ENCODE measurements at places on chromosomes 6 and 20.

DNA sequence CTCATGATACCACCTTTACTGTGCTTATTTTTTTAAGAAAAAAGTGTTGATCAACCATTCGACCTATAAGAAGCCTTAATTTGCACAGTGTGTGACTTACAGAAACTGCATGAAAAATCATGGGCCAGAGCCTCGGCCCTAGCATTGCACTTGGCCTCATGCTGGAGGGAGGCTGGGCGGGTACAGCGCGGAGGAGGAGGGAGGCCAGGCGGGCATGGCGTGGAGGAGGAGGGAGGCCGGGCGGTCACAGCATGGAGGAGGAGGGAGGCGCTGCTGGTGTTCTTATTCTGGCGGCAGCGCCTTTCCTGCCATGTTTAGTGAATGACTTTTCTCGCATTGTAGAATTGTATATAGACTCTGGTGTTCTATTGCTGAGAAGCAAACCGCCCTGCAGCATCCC is 15.6 kb upstream of the SLC22A1 start:
- DNase-seq = no peak

- DNase-seq = no peak
Observed at GRCh38 chr20:60038400-60039008, 80.3 kb downstream of the CDH26 start.

DNA sequence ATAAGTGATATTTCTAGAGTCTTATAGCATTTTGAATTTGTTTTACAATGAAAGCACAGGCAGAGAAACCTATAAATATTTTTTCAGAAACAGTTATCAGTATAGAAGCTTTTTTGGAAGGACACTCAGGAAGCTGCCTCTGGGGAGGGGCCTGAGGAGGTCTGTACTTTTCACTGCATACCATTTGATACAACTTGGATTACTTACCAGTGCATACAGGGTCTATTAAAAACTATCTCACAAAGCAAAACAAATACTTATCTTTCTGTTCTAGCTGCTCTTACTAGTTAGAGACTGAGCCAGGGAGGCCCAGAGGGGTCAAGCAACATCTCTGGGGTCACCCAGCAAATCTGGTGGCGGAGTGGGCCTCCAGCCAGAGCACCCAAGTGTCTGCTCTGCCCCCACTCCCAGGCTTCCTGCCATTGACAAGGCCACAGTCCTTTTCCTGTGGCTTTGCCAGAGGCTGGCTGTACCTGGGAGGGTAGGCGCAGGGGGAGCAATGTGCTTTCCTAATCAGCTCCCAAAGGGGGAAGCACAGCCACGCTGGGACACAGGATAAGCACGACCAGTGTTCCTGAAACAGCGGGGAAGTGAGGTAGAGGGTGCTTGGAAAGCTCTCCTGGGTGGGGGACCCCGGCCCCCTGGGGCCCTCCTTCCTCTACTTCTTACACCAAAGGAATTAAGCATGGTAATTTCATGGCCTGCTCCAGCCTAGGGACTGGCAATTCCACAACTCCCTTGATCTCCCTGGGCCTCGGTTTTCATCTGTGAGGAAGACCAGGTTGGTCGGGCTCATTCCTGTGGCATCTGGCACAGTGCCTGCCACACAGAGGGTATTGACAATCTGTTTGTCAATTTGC is 7.8 kb downstream of the TCF15 start:
- DNase-seq = no peak

DNA sequence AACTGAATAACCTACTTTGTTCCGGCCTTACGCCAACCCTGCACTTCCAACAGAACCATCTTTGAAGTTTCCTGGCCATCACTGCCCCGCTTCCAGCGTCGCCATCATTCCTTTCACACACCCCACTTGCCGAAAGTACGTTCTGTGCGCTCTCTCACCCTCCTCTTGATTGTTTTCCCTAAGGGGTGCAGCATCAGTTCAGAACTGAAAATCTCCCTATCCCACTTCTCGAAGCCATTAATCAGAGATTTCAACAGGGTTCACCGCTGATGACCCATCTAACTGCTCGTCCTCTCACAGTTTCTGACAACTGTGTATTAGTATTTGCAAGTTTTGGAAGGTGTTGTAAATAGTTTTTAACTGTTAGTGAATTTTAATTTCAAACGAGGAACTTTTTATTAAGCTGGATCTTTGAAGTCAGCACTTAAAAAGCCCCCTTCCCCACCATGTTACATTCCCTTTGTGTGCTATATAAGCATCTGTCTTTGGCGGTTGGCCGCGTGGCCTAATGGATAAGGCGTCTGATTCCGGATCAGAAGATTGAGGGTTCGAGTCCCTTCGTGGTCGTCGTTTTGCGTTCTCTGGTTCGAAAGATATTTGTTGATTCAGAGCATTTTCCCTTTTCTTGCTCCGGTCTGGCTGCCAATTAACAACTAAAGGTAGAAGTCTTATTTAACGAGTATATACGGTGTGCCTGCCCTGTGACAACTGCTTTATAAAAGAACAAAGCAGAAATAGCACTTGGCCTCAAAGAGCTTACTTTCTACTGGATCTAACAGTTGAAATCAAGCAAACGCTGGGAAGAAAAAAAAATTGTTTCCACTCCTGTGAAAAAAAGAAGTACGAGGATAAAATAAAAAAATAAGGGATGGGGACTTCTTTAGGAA is 42.6 kb downstream of the TRIM27 start:
- DNase-seq = peak; percentile 67

GRCh38 chr20:62845416-62846160 is 16.0 kb downstream of the TCFL5 start:
- no peak for DNase-seq

- no peak for DNase-seq
Observed at GRCh38 chr6:17971128-17972073, 16.0 kb downstream of the KIF13A start.

- DNase-seq = no peak
Observed at GRCh38 chr6:29730575-29731126, 7.4 kb downstream of the HLA-F start.

DNA sequence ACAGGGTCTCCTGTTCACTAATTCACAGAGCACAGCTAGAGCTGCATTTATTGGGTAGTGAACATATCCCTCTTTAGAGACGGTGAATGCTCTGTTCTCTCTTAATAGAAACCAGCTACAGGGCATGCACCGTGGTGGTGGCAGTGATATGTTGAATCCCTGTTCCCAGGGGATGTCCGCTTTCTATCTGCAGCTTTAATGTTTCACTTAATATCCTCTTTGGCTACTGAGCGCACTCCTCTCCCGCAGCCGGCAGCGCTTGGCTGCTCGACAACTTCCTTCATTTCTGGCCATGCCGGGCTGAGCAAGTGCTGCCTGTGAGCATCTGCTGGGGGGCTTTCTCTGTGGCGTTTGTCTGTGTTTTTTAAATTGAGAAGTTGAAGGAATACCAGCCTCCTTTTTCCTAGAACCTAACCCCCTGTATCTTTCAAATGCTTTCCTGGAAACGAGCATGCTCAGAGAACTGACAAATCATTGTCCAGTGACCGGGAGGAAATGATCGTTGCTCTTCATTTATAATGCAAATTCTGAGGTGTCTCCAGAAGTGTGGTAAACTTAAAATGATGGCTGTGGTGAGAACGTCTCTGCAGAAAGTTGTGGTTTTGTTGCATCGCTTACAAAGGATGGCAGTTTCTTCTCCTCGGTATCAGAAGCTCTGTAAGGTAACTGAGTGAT is 297.9 kb downstream of the UTRN start:
- peak; percentile 39 for DNase-seq

GRCh38 chr20:8860011-8860495 is 208.8 kb upstream of the PLCB4 start:
- no peak for DNase-seq

- DNase-seq = no peak
Observed at GRCh38 chr20:6756693-6757595, 10.5 kb upstream of the BMP2 start.

- DNase-seq = no peak
Observed at GRCh38 chr6:72524011-72524645, 97.7 kb upstream of the KCNQ5 start.

DNA sequence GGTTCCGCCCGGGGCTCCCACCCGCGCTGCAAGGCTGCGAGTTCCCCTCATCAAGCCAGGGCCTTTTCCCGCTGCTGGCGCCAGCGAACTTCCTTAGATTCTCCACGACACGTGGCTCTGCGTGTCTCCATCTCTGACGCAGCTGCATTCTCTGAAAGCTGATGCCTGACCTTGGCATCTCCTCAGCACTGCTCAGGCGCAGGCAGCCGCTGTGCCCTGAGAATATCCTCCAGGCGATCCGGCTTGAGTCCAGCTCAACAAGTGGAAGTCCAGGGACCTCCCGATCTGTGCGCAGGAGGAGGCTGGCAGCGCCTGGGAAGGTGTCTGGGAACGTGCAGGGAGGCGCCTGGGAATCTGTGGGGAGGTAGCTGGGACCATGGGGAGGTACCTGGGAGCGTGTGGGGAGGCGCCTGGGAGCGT is 171.2 kb upstream of the THBS2 start:
- DNase-seq = no peak

DNA sequence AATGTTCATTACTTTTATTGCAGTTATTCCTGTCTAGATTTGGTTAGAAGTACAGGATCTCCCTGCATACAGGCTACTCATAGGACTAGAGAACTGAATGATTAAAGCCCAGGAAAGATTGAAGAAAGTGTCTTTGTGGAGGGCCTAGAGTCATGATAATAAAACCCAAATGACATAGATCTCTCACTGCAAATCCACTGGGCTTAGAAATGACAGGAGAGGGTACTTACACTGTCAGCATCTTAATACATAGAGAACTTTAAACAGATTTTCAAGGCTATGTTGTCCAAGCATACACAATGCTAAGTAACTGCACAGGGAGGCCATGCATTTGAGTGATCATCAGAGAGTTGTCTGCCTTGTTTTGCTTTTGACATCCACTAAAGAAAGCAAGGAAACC is 383.8 kb upstream of the MAP3K7 start:
- no peak for DNase-seq

GRCh38 chr6:83860782-83861495 is 1.4 kb downstream of the CYB5R4 start:
- DNase-seq = no peak

GRCh38 chr6:148501178-148501590 is 158.5 kb downstream of the SASH1 start:
- no peak for DNase-seq

DNA sequence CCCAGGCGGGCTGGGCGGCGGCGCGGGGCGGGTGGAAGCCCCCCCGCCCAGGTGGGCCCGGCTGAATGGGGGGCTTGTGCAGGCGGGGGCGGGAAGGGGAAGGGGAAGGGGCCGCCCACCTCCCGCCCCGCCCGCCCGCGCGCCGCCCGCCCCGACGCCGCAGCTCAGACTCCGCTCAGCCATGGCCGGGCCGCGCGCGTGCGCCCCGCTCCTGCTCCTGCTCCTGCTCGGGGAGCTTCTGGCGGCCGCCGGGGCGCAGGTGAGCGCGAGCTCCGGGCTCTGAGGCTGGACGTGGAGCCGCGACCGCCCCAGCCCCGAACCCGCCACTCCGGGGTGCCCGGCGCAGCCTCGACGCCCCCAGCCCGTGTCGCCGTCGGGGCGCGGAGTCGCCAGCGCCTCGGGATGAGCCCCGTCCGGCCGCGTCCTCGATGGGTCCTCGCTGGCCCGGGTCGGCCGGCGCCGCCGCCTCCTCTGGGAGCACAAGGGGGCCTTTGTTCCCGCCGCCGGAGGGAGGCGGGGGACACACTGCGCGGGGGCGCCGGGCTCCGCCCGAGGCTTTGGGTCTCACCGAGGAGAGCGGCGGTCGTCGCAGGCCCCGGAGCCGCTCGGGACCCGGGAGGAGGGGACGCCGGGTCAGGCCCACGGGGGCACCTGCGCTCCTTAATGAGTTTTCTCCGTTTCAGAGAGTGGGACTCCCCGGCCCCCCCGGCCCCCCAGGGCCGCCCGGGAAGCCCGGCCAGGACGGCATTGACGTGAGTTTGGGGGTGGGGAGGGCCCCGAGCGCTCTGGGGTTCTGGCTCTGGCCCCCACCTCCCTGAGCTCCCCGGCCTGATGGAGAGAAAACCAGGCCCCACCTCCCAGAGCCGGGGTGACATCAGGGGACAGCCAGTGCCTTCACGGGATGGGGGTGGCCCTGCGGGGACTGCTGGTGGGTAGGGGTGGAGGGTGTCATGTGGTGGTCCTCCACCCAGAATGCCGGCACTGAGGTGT is at the start of gene COL9A3:
Gene COL9A3, plus strand, starts transcription at position 167 of the 990 bp plus-strand sequence. Its CDS starts 15 bp downstream, at position 182.
- no peak for DNase-seq

DNA sequence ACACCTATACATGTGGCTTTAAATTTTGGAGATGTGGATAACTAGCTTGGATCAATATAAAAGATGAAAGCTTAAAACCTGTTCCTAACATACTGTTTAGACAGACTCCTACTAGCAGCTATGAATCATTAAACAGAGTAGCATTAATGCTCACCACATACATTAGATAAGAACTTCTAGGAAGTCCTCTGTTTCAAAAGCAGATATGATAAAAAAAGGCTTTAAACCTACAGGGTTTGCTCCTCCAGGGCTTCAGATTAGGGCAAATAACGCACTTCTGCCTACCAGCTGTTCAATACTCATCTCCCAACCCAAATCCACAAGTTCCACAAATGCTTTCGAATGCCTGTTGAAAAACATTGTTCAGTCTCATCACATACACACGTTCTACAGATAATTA is 1.5 kb downstream of the REPS1 start:
- DNase-seq = no peak

- DNase-seq = no peak
Observed at GRCh38 chr20:17794400-17794799, 94.6 kb downstream of the BANF2 start.

GRCh38 chr6:21610341-21610740 is 16.8 kb downstream of the SOX4 start:
- DNase-seq = no peak

DNA sequence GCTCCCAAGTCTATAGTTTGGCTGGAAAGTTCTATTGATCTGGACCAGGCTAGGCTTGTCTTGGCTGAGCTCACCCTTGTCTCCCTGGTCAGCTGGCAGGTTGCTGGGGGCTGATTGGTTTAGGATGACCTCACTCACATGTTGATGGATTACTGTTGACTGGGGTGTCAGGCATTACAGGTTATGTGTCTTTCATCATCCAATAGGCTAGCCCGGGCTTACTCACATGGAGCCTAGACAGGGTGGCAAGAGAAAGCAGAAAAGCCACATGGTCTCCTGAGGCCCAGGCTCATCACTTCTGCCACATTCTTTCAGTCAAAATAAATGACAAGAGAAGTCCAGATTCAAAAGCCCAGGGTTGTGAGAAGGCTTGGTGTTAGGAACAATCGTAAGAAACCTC is 103.5 kb downstream of the BFSP1 start:
- no peak for DNase-seq

DNA sequence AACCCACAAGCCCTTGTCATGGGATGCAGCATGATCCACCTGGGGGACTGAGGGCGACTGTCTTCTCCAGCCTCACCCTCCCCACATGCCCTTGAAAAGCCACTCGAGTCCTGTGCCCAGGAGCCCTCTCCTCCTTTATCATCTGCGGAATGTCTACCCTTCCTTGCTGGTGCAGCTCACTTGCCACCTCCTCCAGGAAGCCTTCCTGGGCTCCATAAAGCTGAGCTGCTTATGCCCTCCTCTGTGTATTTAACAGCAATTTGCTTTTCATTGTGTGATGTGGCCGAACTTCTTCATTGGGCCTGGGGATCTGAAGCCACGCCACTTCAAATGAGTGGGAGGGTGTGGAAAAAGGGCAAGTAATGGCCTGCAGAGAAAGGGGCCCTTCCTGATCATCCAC is 17.8 kb upstream of the RBPJL start:
- DNase-seq = no peak

GRCh38 chr6:28347119-28347518 is 2.6 kb upstream of the ZKSCAN3 start:
- DNase-seq = no peak

- DNase-seq = no peak
Observed at GRCh38 chr20:49288250-49288751, 10.4 kb upstream of the ZNFX1 start.

- no peak for DNase-seq
Observed at GRCh38 chr6:2630359-2630758, 120.4 kb downstream of the MYLK4 start.

GRCh38 chr6:9620687-9621086 is 794.2 kb downstream of the TFAP2A start:
- no peak for DNase-seq

All from activated CD4-positive, alpha-beta T cell treated with anti-CD3 and anti-CD28 coated beads, Interleukin-2, amount 50 U/mL, for 24 hours (primary cell).